ENCODE measurements at places on chromosomes 7 and 10.

GRCh38 chr7:49091519-49091918, 167.2 kb downstream of the CDC14C start:
- DNase-seq, result no peak

DNA sequence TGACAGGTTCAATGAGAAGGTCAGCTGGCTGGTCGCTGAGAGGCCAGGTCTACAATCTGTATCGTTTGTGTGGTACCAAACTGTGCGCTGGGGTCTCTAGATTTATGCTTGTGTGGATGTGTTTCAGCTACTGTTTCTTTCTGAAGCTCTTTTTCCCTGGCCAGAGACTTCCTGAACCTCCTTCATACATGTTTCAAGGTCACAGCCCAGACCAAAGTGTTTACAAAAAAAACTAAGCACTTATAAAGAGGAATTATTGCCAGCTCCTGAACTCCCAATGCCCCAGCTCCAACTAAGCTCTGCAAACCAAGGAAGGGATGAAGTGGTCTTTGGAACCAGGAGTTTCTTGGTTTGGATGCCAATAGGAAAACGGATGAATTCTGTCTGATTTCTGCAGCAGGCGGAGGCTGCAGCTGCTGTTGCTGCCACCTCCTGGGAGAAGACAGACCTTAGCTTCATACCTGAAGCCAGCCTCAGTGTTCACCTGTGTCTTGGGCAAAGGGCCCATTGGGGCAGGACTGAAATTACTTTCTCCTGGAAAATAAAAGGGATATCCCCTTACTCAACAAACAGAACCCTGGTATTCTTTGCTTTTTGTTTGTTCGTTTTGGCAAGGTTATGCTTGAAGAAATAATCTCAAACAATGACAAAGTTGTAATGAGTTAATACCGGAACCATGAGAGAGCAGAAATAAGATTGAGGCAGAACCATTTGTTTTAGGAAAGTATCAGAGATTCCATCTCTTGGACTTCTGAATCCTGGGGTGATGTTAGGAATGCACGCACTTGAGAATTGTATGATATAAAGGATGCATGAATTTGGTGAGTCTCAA, 24.6 kb upstream of the MKLN1 start:
- DNase-seq, result peak; percentile 54

DNA sequence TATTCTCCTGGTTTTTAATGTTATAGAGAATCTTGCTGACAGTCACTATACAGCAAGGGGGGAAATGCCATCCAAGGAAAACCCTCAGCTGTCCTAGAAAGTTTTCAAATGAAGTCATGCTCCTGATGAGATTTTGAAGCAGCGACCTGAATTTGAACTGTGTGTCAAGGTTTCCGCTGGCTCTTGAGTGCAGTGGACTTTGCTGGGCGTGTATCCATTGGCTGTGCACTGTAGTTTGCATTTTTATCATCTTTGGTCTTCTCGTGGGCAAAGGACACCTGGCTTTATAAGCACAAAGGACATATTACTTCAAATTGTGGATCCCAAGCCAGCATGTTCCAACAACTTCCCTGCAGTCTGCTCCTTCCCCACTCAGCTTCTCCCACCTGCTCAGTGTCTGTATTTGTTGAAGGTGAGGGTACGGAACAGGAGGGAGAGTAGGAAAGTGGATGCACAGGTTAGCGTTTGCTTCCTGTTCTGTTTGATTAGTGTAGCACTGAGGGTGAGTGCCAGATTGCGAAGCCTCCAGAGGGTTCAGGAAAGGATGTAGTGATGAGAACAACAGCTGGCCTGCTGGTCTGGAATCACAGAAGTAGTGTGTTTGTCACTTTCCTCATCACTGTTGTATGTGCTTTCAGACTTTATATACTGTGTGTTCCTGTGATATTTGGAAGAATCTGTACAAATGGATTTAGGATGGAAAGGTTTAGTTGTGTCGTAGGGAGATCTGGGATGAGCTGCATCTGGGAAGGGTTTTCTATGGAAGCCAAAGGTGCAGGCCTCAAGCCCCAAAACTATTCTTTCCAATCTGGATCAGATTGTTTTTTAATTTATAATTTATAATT, 204.8 kb downstream of the BMPER start:
- DNase-seq, result no peak

GRCh38 chr10:77636967-77637531, 559 bp downstream of the KCNMA1 start:
- no peak for DNase-seq

DNA sequence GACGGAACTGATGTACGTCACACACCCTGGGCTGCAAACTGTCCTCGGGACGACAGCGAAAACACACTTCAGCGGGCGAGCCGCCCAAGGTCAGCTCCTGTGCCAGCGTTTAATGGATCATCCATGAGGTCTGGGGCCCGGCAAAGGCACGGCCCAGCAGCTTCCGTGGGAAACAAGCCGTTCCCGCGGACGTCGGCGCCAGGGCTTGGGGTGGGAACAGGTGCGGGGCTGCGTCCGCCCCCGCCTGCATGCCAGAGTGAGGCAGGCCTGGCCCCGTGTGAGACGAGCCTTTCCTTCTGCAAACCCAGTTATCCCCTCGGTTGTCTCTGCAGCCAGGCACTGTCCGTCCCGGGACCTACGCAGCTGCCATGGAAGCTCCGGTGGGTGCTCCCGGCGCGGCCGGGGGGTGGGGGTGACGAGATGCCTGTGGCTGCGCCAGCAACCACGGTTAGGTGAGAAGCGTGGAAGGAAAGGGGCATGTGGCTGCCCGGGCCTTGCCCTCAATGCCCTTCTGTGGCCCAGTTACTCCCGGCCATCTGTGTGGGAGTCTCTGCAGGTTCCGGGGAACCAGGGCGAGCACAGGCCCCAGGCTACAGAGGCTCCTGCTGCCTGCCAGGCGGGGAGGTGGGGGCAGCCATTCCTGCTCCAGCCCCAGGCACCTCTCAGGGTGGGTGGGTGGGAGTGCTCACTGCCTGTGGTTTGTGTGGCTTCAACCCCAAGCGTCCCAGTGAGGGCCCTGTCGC, 42.2 kb upstream of the PDGFA start:
- DNase-seq, result no peak

DNA sequence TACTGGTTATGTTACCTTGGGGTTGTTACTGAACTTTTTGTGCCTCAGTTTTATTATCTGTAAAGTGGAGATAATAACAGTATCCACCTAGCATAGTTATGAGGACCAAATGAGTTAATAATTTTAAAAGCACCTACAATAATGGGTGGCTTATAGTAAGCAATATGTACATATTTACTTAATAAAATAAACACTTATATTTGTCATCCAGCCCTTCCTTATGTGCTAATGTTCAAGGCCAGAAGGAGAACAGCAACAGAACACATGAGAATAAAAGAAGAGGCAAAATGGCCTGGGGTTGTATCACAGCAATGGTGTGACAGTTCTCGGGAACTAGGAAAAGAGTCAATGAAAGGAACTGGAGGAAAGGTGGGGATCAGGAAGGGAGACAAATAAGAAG, 255.4 kb upstream of the LRGUK start:
- no peak for DNase-seq

GRCh38 chr7:122520971-122521555, 177.9 kb downstream of the RNF133 start:
- DNase-seq, result no peak

Data from RPMI8226 (cell line).